GF-D8 (cell line): ENCODE measurements at places on chromosomes 4 and X.
A peak's percentile ranks its signal among the peaks of the same experiment; 100 is the strongest.

DNA sequence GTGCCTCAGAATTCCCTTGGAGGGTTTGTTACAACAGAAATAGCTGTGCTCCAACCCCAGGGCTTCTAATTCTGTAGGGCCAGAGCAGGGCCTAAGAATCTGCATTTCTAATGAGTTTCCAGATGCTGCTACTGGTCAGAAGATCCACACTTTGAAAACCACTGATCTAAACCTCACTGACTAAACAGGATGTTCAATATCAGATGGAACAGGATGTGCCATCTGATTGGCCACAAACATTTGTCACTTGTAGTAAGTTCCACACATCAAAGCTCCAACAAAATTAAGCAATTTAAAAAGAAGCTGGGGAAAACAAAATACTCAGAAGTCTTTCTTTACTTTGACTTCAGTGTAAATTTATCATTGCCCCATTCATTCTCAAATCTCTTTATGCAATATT is 14.3 kb downstream of the CASK start:
- DNase-seq = no peak

DNA sequence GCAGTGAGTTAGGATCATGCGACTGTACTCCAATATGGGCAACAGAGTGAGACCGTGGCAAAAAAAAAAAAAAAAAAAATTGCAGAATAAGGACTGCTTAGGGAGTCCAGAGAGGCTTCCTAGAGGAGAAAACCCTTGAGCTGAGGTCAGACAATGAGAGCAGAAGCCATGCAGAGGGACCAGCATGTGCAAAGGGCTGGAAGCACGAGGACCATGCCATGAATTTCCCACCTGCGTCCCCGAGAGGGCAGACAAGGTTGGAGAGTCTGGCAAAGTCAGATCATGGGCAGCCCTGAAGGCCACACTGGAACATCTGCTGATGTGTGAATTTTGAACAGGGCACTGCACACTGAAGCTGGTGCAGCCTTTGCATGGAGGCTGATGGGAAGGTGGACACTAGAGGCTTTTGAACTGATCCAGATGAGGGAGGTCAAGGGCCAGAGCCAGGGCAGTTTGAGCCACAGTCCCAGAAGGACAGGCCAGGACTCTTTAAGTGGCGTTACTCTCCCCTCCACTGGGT is 6.5 kb upstream of the JAKMIP1 start:
- no peak for DNase-seq

DNA sequence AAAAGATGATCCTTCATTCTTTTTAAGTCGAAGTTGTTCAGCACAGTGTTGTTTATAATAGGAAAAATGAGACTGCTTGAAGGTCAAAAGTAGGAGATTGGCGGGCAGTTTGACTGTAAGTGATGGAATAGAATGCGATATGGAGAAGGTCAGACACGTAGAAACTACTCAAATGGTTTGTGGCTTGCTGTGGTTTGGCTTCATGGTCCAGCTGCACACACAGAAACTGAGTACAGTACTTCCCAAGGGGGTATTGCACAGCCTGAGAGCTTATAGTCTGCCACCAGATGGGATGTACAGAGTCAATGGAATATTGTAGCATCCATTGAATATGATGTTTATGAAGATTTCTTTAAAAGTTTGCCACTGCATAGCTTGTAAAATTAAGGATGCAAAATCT is 41.1 kb upstream of the DKK2 start:
- no peak for DNase-seq

DNA sequence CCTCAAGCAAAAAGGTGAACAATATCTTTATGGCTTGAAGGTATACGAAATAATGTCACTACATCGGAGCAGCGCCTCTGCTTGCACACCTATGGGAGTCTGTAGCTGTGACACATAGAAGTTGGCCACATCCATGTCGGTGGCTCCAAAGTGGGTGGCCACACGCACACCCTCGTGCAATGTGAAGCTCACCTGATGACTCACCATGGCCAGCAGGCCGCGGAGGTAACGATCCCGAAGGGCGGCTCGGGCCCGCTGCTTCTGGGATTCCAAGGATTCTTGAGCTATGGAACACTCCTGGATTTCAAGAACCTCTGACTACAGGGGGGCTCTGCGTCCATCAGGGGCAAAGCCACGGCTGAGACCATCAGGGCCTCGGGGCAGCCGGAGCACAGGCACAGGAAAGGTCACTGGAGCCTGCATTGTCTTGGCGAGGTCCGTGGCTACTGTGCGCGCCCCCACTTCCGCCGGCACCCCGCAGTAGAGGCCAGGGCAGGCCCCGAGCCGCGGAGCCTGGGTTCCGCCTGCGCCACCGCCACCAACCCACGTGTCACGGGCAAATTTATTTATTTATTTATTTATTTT is 25.2 kb downstream of the NYX start:
- DNase-seq = no peak

DNA sequence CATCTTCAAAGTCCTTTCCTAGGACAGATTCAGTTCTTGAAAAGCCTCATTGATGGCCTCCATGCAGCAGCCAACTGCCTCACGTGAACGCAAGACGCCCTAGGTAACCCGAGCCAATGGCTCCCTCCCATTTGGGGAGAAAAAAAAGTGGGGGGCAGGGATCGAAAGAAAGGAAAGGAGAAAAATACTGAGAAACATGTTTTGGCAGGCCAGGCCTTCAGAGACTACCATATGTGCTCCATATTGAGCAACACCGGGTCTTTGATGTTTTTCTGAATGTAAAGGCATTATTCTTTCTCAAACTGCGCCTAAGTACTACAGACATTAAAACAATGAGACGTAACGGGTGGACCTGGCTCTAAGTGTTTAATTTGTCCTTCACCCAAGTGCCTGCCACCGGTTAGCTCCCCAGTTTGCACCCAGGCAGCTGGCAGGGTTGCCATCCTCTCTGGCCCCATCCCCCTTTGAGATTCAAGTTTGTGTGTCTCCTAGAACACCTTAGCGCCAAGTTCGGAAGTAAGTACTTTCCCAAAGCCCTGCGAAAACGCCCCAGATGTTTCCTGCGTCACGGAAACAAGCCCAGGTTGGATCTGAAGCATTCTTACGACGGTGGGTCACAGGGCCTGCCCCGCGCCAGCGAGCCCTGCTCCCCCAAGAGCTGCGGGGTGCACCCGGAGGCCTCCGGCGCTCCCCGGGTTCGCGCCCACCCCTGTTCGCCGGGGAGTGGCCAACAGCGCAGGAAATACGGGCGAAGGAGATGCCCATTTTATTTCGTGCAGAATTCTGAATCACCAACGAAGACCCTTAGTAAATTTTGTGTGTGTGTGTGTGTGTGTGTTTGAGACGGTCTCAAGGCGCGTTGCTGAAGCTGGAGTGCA is 30.1 kb downstream of the HAND2 start:
- no peak for DNase-seq

GRCh38 chr4:44722001-44722400 is 4.4 kb downstream of the GNPDA2 start:
- no peak for DNase-seq

- DNase-seq = no peak
Observed at GRCh38 chrX:31820430-31821210, 748.8 kb upstream of the FTHL17 start.

DNA sequence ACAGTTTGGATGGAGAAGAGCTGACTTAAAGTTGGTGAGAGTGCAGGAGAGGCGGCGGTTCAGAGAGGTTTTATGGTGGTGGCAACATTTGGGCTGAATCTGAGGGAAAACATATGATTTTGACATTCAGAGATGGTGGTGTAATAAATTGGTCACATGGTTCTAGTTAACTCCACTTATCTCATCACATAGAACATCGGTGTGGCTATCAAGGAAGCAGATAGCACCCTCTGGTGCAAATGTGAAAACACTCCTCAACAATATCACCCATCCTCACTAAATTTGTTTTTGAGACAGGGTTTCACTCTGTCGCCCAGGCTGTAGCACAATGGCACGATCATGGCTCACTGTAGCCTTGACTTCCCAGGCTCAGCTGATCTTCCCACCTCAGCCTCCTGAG is 28.8 kb downstream of the SUPT20HL2 start:
- no peak for DNase-seq

DNA sequence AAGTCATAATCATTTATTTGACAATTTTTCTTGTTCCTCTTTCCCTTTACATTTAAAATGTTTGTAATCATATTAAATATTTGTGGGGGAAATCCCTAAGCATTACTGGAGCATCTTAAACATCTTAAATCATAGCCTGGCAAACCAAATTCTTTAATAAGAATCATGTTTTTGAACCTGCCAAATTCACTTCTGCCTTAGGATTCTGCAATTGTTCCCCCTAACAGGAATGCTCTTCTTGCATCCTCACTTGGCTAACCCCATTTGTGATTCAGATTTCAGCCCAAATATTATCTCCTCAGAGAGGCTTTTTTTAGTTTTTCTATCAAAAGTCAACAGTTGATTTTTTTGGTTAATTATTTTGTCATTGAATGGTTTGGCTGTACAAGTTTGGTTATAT is 241.1 kb downstream of the MAPK10 start:
- no peak for DNase-seq

DNA sequence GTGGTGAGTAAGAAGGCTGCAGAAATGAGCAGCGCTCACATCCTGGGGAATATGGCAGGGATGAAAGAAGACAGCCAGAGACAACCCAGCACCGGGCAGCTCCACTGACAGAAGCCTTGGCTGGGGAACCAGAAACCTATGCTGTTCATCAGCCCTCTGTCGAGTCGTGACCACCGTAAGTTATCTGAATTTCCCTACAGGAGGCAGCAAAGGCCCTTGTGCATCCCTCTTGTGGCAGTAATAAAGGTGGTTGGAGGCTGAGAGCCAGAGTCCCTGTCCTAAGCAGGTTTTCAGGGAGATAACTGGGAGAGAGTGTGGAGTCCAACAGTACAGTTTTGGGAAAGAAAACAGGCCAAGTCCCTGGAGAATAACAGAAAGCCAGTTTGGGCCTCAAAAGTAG is 194.0 kb upstream of the BOD1L1 start:
- DNase-seq = no peak

- no peak for DNase-seq
Observed at GRCh38 chr4:185740471-185740873, 71.5 kb downstream of the SORBS2 start.

GRCh38 chr4:3514806-3515501 is 17.3 kb downstream of the LRPAP1 start:
- DNase-seq = no peak

GRCh38 chr4:40262077-40262528 is 65.3 kb downstream of the RHOH start:
- DNase-seq = no peak

- no peak for DNase-seq
Observed at GRCh38 chrX:41558531-41558930, 111.4 kb downstream of the NYX start.

- no peak for DNase-seq
Observed at GRCh38 chr4:107906458-107907100, 24.8 kb upstream of the CYP2U1 start.

DNA sequence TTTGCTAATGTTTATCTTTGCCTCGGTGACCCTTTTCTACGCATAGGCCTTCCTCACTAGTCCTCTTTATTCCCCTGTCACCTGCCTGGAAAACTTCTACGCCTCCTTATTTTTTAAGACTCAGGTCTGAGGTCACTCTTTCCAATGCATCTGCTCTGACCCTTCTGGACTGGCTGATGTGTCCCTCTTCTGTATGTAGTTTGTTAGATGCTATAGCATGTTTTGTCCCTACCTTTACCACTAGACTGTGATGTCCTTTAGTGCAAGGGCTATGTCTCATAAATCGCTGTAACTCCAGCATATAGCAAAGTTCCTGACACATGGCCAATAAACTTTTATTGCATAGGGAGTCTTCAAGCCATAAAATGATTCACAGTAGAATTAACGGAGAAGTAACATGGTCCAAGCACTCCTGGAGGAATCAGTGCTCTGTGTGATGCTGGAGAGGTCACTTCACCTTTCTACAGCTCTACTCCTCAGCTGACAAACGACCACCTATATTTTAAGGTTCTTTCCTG is 872.5 kb upstream of the SLIT2 start:
- DNase-seq = no peak

GRCh38 chr4:182425302-182425701 is 182.1 kb downstream of the TENM3 start:
- DNase-seq = no peak

DNA sequence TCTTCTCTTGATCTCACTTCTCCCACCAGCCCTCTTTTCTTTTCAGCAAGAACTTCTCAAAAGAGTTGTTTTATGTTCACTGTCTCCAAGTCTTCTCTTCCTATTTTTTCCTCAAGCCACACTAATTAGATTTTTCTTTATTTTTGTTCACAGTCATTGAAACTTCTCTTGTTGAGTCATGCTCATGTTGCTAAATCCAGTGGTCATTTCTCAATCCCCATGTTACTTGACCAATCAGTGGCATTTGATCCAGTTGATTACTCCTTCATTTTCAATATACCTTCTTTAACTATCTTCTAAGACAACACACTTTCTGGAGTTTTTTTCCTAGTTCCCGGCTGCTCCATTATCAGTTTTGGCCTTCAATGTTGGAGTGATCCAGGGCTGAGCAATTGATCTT is 103.1 kb upstream of the LSM6 start:
- no peak for DNase-seq

GRCh38 chrX:86421771-86422170 is 273.5 kb downstream of the DACH2 start:
- DNase-seq = no peak

GRCh38 chrX:57929373-57929772 is 19.1 kb upstream of the ZXDA start:
- no peak for DNase-seq

- DNase-seq = no peak
Observed at GRCh38 chrX:132561974-132562373, 73.1 kb upstream of the MBNL3 start.

DNA sequence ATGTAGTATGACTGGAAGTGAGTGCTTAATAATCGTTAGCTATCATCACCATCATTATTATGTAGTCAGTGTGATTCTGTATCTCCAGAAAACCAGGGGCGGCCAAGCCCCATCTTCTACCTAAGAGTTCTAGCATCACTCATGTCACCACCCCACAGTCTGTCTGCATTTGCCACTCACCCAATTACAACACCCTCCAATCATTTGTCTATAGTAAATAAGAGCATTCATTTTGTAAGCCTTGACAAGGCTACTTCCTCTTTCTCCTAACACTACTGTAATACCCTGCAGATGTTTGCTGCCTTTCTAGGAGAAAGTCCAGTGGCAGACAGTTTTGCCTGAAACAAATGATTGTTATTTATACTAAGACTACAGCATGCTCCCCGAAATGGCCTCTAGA is 15.8 kb upstream of the IL21 start:
- DNase-seq = peak; percentile 10

- DNase-seq = no peak
Observed at GRCh38 chr4:6246170-6246634, 23.4 kb upstream of the WFS1 start.

GRCh38 chr4:114184901-114185300 is 205.5 kb upstream of the ARSJ start:
- DNase-seq = no peak

DNA sequence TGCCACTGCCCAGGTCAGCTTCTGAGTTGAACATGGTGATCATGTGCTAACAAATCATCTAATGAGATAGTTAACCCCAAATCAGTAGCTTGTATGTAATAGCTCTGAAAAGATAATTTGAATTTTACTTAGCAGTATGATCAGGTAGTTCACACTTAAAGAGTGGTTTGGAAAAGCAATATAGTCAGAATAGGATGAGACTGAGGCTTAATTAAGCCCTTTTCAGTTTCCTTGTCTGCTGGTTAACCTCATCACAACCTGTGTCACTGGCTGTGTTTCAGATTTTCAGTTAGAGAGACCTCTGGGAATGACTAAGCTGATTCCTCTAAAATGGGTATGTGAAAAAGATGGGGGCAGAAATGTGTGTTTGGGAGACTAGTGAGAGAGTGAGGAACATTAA is 38.1 kb downstream of the GPR174 start:
- DNase-seq = no peak
